ENCODE measurements at places on chromosomes 12 and 14.

DNA sequence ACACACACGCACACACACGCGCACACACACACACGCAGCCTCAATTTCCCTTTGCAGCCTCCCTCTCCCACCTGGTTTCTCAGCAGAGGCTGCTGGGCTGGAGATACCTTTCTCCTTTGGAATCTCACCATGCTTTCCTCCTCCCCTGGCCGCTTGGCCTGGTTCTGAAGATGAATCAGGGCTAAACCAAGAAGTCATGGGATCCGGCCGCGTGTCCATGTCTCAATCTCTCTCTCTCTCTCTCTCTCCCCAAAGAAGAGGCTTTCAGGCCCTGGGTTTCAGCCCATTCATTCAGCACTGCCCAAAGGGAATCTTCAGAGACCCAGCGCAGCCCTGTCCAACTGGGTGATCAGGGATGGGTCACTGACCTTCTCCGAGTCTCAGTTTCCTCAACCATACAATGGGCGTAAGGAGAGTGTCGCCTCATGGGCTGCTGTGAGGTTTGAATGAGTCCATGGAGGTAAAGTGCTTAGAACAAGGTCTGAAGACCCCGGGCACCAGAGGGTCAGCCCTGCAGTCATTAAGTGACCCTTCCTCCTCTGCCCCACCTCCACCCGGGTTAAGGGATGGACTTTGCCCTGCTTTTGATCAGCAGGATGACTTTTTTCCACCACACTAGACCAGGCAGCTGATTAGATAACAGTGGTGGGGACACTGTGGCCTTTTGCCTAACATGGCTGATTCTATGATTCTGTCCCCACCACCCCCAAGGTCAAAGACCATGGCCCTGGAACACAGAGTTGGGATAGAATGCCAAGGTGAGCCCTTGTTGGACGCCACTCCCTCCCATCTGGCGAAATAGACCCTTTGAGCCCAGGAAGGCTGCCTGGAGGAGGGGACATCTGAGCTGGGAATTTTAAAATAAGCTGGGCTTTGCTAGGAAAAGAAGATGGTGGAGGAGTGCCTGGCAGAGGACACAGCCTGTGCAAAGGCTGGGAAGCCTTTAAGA lies 42.1 kb downstream of the SCARB1 start:
- DNase-seq, result no peak

GRCh38 chr14:52446355-52446754 lies 106.0 kb downstream of the TXNDC16 start:
- no peak for DNase-seq

DNA sequence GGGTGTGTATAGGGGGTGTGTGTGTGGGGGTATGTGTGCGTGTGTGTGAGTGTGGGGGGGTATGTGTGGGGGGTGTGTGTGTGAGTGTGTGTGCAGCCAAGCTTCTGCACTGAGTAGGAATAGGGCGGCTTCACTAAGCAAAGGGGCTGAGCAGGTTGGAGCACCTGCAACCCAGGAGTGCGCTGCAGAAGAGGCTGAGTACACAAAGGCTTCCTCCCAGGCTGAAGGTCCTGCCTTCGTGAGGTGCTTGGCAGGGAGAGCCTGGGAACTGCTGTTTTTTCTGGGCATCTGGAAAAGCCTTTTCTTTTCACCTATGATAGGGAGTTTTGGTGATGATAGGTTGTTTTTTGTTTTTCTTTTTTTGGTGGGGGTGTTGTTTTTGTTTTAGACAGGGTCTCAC lies 6.0 kb upstream of the NUDT14 start:
- no peak for DNase-seq

- no peak for DNase-seq
Measured at GRCh38 chr14:52103416-52103815, 34.6 kb upstream of the NID2 start.

- no peak for DNase-seq
Measured at GRCh38 chr12:101982307-101982706, 79.5 kb downstream of the WASHC3 start.

DNA sequence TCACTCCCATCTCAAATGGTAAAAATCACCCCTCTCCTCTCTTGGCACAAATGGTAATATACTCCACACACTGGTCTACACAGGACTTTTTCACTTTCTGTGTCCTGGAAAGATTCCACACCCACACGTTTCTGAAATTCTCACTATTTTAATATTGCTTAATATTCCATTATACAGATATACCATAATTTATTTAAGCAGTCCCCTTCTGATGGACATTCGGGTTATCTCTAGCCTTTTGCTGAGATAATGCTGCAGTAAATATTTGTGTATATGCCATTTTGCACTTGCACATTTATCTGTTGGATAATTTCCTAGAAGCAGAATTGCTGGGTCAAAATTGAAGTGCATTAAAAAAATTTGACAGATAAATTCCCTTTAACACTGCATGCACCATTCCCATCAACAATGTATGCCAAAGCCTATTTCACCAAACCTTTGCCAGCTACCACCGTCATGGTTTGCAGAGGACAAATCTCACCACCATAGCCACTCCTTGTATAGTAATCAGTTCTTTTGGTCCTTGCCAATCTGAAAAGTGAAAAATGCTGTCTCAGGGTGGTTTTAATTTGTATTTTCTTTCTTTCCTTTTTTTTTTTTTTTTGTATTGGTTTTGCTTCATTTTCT lies 15.5 kb upstream of the COL2A1 start:
- DNase-seq, result no peak

- DNase-seq, result no peak
Measured at GRCh38 chr12:80222261-80222660, 122.9 kb downstream of the OTOGL start.

DNA sequence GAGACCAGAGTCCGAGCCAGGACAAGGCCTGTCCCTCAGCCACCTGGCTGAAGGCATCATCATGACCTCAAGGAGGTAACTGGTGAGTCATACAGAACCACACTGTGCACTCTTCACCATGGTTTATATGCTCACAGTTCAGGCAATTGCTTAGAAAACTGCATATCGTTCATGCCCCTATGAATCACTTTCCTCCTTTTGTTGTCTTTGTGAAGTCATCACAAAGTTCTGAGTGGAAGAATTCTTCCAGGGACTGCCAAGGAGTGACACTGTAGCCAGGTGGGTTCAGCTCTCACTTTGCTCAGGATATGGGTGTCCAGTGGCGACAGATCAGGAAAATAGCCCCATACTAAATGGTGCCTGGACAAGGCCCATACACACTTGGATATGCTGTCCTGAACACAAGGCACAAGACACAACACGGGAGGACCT lies 92.5 kb downstream of the DPF3 start:
- DNase-seq, result no peak

DNA sequence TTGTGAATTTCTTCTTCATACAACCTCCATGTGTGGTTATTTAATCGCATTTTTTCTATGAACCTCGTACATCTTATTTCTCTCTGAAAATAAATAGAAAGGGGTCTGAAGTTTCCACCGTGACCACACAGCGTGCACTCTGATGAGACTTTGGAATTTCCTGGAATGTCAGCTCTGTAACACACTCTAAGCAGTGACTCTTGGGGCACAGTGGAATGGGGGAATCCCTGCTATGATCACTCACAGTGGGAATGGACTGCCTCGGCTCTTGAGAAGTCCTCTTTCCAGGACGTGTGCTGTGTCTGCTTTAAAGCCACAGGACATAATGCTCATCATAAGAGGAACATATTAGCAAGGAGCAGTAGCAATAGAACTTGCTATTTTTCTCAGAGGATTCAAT lies 416.2 kb downstream of the EGLN3 start:
- DNase-seq, result no peak

DNA sequence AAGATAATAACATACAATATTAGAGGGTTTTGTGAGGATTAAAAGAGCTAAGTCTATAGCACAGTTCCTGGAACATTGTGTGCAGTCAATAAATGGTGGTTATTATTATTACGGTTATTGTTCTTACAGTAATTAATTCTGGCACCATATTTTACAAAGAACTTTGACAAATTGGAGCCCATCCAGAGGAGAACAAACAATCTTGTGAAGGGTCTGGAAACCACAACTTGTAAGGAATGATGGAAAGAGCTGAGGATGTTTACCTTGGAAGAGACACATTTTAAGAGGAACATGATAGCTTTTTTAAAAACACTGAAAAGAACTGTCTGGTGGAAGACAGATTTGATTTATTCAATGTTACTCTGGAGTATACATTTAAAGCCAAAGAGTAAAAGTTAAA lies 150.5 kb upstream of the KRR1 start:
- no peak for DNase-seq

GRCh38 chr14:76386944-76387782 lies 11.2 kb downstream of the ESRRB start:
- peak; percentile 17 for DNase-seq

GRCh38 chr14:45083617-45083975 lies 320 bp upstream of the PRPF39 start:
- no peak for DNase-seq

- DNase-seq, result no peak
Measured at GRCh38 chr12:108686780-108687179, 44.5 kb downstream of the CORO1C start.

- DNase-seq, result no peak
Measured at GRCh38 chr14:52048641-52049204, 20.1 kb downstream of the NID2 start.

DNA sequence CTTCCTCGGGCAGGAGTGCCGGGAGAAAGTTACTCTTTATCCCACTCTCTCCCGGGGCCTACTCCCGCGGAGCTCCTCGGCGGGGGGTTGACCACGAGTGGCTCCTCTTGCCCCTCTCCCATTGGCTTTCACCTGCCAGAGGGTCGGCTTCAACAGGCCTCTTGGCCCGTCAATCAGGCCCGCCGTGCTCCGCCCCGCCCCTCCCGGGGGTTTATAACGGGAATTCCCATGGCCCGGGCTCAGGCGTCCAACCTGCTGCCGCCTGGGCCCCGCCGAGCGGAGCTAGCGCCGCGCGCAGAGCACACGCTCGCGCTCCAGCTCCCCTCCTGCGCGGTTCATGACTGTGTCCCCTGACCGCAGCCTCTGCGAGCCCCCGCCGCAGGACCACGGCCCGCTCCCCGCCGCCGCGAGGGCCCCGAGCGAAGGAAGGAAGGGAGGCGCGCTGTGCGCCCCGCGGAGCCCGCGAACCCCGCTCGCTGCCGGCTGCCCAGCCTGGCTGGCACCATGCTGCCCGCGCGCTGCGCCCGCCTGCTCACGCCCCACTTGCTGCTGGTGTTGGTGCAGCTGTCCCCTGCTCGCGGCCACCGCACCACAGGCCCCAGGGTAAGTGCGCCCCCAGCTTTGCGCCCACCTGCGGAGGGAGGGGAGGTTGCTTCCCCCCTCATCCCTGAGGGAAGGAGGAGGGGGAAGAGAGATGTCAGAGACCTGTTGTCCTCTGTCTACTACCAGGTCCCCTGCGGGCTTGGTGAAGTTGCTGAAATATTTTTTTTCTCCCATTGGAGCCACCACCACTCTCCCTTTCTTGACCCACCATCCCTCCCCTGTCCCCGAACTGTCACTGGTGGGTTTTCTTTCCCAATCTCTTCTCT lies at the start of gene SMOC1:
SMOC1 (plus strand) TSS at position 242 of the 869 bp plus-strand sequence; CDS start at position 505, 263 bp downstream.
- no peak for DNase-seq

DNA sequence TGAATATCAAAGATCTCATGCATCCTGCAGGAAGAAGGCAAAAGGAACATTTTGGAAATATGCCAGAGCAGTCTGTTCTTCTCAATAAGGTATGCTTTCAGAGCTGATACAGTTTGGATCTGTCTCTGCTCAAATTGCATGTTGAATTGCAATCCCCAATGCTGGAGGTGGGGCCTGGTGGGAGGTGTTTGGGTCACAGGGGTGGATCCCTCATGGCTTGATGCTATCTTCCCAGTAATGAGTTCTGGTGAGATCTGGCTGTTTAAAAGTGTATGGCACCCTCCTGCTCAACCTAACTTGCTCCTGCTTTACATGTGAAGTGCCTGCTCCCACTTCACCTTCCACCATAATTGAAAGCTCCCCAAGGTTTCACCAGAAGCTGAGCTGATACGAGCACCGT lies 76.6 kb downstream of the RIN3 start:
- DNase-seq, result no peak

GRCh38 chr12:112122823-112123690 lies 2.3 kb upstream of the TRAFD1 start:
- no peak for DNase-seq

DNA sequence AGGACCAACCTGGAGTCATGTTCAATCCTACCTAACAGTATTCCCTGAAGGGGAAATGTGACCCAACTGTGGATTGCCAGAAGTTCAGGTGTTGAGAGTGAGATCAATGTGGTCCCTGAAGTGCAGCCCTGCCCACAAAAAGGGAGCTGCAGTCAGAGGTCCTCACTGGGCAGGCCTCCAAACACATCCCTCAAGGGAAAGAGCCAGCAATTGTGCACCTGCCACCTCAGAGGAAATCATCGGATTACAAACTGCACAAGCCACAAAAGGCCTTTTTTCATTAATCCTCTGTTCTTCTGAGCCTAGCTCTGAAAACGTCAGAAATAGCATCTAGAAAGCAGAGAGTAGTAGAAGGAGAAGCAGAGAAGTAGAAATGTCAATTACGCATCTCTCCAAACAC lies 10.8 kb upstream of the MDM1 start:
- no peak for DNase-seq

DNA sequence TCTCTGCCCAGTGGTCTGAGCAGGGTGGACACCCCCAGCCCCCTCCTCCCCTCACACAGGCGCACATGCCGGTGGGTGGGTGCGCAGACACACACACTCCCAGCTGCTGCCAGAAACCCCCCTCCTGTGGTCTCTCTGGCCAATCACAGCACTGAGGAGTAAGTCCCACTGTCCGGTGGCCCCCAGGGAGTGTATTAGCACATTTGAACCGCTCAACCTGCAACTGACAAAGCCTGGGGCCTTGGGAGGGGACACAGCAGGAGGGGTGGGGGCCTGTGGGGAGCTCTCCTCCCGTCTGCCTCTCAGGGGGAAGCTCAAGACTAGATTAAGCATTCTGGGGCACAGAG lies 11.7 kb downstream of the FIGNL2 start:
- DNase-seq, result no peak

DNA sequence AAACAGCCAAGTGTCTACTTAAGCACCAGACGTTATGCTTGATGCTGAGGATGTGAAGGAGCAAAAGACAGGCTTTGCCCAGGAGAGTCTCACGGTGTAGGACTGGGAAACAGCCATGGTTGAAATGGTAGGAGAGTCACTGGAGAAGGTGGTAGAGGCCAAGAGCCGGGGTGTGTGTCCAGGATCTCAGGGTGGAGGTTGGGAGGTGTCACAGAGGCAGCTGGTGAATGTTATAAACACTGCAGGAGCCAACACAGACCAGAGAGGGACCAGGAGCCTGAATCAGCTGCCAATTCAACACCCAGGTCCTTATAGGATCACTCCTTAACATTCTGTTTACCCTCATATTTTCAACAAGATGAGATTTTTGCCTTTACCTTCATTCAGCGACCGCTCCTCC lies 7.5 kb downstream of the NID2 start:
- DNase-seq, result no peak

DNA sequence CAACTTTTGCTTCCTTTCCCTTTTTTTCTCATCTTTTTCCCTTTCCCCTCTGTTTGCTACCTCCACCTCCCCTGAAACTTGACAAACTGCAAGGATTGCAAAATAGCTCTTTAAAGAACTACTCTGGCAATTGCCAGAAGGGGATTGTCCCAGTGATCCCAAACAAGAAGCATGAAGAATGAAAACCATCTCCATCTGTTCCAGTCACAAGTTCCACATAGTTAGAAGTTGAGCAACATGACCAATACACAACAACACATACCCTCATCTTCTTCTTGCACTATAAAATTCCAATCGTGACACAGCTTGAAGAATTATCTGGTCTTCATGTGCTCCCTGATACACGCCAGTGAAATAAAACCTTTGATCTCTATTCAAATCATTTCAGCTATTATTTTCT lies 93.7 kb upstream of the USP15 start:
- no peak for DNase-seq

GRCh38 chr12:87922736-87923135 lies 106.5 kb downstream of the C12orf50 start:
- no peak for DNase-seq
